Fibroblast of skin of back (primary cell): ENCODE measurements at places on chromosomes 11 and 22.

DNA sequence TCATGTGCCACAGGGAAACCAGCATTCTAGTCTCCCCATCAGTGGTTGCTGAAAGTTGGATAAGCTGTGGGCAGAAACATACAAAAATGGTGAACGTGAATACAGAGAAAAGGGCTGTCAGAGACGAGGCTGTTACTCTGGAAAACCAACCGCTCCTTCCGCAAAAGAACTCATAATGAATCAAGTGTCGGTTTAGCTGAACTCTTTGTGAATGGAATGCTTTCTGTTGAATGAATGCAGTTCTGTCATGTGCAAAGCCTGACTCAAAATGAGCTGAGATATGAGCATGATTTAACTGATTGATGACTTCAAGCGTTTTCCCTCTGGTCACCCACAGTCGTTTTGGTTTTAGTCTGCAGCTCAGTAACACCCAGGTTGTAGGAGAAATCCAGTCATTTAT, 298.3 kb downstream of the ETS1 start:
- no peak for DNase-seq

DNA sequence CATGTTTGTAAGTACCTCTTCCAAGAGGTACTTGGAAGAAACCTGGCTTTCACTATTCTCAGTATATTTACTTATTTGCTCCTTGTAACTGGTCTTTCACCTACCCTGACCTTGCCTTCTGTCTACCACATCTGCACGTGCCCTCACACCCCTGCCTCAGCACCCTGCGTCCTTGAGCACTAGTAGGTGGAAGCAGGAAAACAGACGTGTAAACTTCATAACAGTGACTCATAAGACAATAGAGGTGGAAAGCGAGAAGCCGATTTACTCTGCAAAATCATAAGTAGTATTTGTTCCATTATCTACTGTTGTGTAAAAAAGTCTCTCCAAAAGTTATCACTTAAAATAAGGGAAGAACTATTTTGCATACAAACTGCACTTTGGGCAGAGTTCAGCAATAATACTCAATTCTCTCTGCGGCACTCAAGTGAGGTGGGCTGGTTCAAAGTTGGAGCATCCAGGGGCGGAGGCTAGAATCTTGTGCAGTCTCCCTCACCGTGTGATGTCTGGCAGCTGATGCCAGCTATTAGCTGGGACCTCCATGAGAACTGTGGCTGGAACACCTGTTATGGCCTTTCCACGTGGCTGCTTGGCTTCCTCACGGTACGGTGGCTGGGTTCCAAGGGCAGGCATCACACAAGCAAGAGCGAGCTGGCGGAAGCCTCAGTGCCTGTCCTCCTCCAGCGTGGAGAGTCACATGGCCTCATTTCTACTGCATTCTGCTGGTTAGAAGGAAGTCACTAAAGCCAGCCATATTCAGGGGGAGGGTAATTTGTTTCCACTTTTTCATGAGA, 30.4 kb downstream of the PACS1 start:
- DNase-seq: no peak

DNA sequence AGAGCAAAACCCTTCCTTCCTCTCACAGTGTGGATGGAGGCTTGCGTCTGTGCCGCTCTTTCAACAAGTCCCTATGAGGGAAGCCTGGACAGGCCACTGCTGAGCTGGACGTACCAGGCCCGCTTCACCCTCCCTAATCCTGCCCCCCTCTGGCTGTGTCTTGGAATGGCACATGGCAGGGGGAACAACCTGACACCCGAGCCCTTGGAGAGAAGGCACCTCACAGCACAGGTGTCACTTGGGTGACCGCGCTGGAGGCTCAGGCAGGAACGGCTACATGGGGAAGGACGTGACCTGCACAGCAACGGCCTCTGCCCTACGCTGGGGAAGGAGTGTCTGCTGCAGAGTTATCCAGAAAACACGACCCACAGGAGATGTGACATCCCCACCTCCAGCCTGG, 11.0 kb downstream of the CARS1 start:
- no peak for DNase-seq

GRCh38 chr11:103842795-103843194, 193.6 kb upstream of the DDI1 start:
- no peak for DNase-seq

DNA sequence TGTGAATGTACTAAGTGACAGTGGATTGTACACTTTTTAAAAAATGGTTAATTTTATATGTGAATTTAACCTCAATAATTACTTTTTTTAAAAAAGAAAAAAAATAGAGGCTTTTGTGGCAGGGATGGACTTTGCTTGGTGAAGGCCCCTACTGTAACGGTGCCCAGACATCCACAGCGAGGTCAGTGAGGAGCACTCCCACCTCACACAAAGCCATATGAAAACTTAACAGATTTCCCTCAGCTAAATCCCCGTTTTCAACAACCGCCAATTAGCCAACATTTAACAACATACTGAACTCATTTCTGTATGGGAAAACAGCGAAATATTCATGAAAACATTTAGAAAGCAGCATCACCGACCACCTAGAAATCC, 642 bp upstream of the C11orf58 start:
- DNase-seq: no peak

DNA sequence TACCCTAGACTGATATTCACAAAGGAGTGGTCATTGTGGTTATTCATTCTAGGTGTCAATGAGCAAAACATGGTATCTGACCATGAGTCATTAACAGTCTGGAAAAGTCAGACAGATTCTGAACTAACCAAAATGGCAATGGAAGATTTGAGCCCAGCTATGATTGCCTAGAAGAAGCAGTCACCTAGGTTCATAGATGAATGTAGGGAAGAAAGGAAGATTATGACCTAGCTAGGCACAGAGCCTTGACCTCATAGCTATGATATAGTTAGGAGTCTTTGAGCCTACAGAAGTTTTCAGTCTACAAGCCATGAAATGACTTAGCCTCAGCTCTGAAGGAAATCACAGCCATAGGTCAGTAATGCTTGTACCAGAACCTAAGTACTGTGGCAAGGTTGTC, 351 bp downstream of the OR56A4 start:
- no peak for DNase-seq

DNA sequence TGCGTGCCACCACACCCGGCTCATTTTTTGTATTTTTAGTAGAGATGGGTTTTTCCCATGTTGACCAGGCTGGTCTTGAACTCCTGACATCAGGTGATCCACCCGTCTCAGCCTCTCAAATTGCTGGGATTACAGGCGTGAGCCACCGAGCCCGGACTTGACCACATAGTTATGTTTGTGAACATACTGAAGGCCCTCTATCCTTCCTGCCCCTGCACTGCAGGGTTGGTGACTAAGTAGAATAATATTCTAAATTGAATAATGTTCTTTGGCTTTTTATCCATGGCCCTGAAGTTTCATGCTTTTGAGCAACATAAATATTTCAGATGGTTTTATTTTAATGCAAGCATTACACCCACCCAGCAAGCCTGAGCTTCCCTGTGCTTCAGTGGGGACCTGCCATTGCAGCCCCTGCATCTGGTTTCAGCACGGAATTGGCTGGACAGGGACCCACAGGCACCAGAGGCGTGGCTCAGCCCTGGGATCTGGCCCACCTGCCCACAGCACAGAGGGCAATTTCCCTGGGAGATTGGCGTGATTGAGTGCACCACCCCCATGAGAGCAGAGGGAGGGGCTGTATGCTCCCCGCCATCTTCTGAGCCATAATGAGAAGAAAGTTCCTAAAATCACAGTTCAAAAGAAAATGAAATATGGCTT, 460.5 kb downstream of the BRD1 start:
- DNase-seq: peak; percentile 90

GRCh38 chr11:124644426-124645280, 22.0 kb downstream of the TBRG1 start:
- peak; percentile 76 for DNase-seq

GRCh38 chr11:46857666-46858065, 11.6 kb upstream of the CKAP5 start:
- no peak for DNase-seq

GRCh38 chr11:73040046-73040445, 102.1 kb downstream of the FCHSD2 start:
- no peak for DNase-seq

DNA sequence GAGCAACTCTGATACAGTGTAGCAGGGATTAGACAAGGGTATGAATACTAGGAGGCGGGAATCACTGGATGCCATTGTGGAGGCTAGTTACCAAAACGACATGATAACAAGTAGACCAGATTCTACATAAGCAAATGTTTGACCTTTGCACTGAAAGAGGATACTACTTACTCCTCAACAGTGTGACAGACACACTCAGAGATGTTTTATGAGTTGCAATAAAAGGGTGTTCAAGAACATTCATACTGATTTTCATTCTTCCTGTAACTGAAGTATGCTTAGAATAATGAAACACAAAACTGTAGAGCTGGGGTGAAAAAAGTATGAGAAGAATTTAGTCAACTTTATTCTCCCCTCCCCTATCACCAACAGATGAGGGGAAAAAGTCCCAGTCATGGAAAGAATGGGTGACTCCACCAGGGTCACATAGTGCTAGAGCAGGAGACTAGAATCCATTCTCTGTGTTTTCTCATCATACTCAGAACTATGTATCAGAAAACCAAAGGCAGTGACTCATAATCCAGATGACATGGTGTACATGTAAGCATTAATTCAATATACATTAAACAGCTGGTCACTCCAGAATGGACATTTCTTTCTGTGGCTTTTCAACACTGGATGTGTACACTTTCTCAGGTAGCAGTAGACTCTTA, 32.8 kb downstream of the ARHGAP20 start:
- peak; percentile 88 for DNase-seq

- peak; percentile 35 for DNase-seq
Measured at GRCh38 chr11:96306600-96306932, 36.4 kb downstream of the MAML2 start.

- no peak for DNase-seq
Measured at GRCh38 chr11:44524751-44525201, 40.7 kb upstream of the CD82 start.

DNA sequence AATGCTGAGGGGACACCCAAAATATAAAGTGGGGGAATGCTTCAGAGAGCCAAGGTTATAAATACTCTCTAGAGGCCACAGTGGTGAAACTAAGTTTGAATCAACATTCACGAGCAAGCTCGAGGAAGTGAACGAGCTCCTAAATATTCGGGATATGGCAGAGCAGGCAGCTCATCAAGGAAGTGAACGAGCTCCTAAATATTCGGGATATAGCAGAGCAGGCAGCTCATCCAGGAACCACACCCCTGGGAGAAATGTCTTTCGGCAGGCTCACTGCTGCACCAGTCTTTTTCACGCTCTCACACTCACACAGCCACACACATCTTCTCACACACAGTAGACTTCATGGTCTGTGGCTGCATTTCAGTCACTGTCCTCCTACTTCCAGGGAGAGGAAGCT, 787.5 kb downstream of the OPCML start:
- DNase-seq: peak; percentile 95

DNA sequence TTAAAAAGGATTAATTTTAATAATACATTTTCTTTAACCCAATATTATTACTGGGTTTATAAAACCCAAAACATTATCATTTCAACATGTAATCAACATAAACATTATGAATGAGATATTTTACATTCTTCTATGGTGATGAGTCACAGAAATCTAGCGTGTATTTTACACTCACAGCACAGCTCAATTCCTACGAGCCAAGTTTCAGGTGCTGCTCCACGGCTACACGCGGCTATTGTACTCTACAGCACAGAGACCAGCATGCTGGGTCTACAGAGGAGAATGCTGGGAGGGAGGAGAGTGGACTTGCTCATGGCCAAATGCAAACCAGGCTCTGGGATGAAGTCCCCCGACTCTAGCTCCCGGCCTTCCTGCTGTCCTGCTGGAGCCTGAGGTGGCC, 72.0 kb upstream of the LMO1 start:
- DNase-seq: peak; percentile 27

DNA sequence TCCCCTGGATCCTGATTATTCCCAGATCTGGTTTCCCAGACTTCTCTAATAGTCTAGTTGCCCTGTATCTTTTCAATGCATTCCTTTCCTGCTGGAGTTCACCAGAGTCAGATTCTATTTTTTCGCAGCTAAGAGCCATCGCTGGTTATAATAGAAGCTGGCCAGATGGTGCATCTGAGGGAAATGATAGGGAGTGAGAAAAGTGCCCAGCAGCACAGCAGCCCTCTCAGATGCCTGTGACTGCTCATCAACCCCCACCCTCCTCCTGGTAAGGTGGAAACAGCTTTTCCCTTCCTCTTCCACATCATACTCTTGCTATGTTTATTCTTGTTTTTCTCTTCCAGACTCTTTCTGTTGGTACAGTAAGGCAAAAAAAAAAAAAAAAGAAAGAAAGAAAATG, 12.8 kb downstream of the OR8A1 start:
- no peak for DNase-seq

GRCh38 chr22:19766240-19766510, 5.6 kb downstream of the TBX1 start:
- no peak for DNase-seq

DNA sequence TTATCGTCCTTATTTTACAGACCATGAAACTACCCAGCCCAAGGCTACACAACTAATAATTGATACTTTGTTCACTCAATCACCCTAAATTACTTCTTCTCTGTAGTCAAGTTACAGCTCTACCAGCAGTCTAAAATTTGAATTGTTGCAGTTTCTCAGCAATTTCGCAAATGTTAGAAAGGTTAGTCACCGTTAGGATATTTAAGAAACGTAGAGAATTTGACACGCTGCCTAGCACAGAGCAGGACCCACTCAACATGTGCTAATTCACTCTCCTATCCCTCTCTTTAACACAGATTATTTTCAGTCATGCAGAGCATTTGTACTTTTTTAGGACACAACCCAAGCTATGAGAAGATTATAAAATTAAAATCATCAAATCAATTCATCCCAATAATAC, 771.1 kb upstream of the LUZP2 start:
- no peak for DNase-seq

DNA sequence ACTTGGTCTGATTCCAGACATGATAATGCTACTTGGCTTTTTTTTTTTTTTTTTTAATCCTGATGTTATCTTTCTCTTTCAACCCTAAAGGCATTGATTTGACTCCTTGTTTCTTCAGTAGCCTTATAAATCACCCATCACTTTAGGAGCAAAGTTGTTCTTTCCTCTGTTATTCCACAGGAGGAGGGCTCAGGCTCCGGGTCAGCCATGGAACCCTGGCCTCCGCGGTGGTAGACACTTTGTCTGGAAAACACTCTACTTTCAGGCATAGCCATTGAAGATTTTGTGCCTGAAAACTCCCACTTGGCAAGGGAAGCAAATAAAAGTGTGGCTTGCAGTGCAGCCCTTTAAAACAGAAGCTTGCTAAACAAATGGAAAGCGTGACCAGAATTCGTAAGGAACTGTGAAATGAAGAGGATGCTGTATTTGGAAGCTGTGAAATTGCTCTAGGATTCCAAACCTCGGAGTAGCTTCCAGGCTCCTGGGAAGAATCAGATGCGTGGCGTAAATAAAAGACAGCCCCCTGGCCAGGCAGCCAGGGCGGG, 44.9 kb downstream of the ARHGAP8 start:
- no peak for DNase-seq

DNA sequence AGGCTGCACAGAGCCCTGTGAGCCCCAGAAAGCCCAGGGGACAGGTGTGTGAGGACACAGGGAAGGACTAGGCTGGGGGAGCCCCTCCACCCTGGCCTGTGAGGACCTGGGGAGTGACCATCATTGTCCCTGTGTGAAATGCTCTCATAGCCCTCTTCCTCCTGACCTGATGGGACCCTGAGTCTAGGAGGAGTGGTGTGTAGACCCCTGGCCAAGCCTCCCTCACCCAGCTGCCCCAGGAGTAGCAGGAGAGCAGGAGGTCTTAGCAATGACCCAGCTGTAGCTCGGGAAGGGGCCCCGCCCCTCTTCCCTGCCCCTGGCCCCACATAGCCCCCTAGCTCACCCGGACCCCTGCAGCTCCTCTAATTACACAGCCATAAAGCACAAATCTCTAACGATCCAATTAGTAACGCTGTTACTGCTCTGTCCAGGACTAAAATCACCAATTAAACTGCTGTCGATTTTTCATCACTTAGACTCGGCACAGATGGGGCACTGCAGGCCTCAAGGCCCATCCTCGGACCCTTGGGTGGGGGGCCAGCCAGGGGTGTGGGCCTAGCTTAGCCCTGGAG, 6.6 kb upstream of the CABP7 start:
- no peak for DNase-seq
